ENCODE measurements at places on chromosomes 7 and 10. TPM values are rescaled to one million over a fixed set of nuclear protein-coding genes. Genes with fewer than 3 reads are reported as not detected.

DNA sequence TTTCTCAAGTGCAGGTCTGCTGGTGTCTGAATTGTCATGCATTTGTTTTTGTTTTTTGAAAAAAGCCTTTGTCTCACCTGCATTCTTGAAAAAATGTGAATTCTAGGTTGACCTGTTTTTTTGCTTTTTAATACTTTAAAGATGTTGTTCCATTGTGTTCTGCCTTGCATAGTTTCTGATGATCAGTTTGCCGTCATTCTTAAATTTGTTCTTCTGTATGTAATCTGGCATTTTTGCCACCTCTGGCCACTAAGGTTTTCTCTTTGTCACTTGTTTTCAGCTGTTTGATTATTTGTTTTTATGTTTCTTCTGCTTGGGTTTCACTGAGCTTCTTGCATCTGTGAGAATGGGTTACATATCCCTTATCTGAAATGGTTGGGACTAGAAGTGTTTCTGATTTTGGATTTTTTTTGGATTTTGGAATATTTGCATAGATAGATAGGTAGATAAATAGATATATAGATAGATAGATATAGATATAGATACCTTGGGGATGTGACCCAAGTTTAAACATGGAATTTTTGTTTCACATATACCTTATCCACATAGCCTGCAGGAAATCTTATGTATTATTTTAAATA is 16.5 kb downstream of the MGMT start:
- DNase-seq = no peak

Gene AKR1C8
- polyA plus RNA-seq = 0.64 TPM

- DNase-seq = no peak
These were observed 36.3 kb downstream of the CSTF2T start for GRCh38 chr10:51663086-51663485.

- DNase-seq = no peak
These were observed 343.9 kb downstream of the BMPER start for GRCh38 chr7:34249192-34249591.

DNA sequence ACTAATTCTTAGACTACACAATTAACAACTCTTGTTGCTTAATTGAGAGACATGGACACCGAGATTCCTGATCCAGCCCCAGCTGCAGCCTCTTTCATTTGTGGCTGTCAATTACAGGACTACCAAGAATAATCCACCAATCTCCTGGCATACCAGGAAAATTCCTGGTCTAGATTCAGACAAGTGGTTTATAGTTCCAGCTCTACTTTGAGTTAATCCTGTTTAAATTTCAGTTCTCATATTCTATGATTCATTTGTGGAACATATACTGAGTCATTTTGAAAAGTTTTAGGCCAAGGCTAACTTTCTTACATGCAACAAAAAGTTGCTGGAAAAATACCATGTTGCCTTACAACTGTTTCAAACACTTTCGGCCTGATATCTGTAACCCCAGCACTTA is 253.5 kb downstream of the MAGI2 start:
- DNase-seq = no peak

Gene STK32C
- 13.9 TPM for polyA plus RNA-seq

- DNase-seq = no peak
These were observed 220.8 kb upstream of the PRSS58 start for GRCh38 chr7:142478479-142479220.

Gene CALU
- polyA plus RNA-seq = 204 TPM

Gene PRLHR
- polyA plus RNA-seq = not detected

- DNase-seq = no peak
These were observed 19.9 kb upstream of the FMC1 start for GRCh38 chr7:139321071-139321745.

GRCh38 chr7:135169964-135170273 is 588 bp downstream of the CYREN start:
- DNase-seq = no peak

DNA sequence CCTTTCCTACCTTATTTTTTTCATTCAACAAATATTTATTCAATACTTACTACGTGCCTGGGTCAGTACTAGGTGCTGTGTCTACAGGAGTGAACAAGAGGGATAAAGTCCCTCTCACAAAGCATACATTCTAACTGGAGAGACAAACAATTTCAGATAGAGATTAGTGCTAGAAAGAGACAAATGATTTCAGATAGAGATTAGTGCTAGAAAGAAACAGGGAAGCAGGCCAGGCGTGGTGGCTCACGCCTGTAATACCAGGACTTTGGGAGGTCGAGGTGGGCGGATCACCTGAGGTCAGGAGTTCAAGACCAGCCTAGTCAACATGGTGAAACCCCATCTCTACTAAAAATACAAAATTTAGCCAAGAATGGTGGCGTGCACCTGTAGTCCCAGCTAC is 34.6 kb downstream of the RBM28 start:
- DNase-seq = no peak

Gene ZNF273
- polyA plus RNA-seq = 10.9 TPM

DNA sequence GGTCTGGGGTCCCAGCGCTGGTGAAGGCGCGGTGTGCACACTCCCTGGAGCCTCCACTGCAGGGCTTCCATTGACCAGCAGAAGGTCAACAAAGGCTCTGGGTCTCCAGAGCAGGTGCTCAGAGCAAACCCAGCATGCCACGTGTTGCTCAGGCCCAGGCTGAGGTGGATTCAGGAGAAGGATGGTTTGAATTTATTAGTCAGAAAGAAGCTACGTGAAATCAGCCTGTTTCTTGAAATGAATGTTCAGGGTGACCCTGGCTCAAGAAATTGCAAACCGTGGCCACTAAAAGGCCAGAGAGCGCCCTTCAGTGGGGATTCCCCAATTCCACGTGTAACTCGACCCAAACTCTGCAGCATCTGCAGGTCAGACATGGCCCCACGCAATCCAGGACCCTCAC is 82.7 kb upstream of the PFKP start:
- DNase-seq = no peak

Gene SP4
- polyA plus RNA-seq = 15.8 TPM

Gene IGFBP3
- polyA plus RNA-seq = 130 TPM

Gene SLC13A1
- polyA plus RNA-seq = 24.0 TPM

Gene GTF2IRD1
- 52.0 TPM for polyA plus RNA-seq

GRCh38 chr10:73953665-73954064 is 42.7 kb downstream of the PLAU start:
- DNase-seq = no peak

DNA sequence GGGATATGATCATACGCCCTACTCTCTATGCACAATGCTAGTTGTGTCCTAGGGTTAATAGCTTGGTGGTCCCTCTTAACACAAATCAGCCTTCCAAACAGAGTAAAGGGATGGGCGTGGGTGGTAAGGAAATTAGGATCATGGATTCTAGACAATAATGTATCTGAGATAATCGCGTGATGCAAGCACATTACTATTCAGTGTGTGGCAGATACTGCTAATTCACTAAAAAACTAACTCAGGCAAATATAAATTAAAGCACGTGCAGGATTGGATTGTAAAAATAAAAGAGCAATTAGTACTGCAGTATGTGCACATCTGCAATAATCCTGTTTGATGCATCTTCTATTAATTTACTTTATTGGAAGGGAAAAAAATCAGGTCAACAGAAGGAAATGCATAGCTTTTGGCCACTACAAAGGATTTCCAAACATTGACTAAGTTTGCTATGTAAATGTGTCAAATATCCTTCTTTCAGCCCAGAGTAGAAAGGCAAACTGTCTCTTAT is 22.0 kb downstream of the TWIST1 start:
- DNase-seq = no peak

DNA sequence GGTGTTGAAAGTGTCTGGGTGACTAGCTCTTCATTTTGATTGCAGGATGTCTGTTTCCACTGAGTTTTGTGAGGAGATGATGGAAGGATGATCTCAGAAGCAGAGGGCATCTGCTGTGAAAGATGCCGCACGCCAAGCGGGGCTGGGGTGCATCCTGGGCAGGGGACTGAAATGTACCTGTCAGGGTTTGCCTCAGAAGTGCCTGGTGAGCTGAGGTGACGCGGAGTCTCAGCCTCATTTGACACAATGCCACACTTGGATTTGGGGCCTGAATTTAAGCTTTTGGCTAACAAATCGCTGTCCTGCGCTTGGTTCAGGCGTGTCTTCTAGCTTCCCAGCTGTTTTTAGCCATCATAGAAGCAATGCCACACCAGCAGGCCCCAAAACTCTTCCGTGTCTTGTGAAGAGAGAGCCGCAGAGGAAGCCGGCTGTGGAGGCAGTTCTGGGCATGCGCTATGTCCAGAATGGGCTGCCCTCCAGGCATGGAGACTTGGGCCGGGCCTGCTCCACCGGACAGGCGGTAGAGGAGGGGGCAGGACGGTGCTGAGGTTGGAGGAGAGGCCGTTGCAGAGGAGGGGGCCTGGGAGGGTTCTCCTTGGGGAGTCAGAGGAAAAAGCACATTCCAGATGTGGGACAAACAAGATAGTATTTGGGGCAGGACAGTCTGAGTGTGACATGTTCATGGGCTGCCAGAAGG is 31.2 kb downstream of the WDR86 start:
- DNase-seq = no peak

Measured in renal cortex interstitium (tissue), 15 donors.